ENCODE measurements at places on chromosomes 13 and 19.

DNA sequence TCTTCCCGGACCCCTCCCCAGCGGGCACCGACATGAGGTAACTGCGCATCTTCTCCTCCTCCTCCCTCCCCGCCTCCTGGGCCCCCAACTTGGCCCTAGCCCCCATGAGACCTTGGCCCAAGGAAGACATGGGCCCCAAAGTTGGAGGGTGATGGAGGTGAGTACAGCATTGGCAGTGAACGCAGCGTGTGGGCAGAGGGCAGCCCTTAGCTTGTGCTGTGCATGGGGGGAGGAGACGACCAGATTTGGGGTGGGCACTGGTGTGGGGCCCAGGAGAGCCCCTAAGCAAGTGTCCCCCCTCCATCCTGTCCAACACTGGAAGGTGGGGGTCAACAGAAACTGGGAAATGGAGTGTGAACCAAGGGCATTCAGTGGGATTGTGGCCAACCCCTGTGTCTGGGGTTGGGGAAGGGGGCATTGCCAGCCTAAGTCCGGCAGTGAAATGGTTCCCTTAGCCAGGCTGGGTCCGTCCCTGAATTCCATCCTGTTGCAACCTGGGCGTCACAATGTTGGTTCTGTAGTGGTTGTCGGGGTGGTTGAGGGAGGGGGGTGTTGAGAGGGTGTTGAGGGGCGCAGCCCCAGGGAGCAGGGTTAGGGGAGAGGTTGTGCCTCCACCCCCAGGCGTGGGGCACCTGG is 23.5 kb downstream of the NUMBL start:
- DNase-seq, result no peak

DNA sequence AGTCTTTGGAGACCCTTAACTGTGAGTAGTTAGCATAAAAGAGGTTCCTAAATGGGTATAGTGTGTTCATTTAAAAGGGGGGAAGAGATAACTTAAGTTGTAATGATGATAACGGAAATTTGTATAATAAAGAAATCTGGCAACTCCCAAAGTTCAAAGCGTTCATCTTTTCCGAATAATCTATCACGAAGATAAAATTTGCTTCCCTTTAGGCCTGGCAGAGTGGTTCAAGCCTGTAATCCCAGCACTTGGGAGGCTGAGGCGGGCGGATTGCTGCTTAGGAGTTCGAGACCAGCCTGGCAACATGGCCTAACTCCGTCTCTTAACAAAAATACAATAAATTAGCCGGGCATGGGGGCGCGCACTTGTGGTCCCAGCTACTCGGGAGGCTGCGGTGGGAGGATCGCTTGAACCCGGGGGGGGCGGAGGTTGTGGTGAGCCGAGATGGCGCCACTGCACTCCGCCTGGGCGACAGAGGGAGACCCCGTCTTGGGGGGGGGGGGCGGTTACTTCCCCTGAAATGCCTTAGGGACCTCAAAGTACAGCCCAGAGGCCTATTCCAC is 934 bp downstream of the N4BP2L2 start:
- no peak for DNase-seq

DNA sequence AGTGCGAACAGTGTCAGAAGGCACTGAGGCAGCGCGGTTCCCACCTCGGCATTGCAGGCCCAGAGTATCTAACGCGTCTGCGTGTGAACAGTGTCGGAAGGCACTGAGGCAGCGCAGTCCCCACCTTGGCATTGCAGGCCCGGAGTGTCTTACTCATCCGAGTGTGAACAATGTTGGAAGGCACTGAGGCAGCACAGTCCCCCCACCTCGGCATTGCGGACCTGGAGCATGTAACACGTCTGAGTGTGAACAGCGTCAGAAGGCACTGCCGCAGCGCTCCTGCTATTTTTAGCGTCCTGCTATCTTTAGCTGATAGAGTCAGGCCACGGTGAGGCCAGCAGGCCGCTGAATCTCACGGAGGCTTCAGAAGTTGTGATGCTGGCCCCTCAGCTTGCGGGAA is 39.6 kb downstream of the ATP11A start:
- no peak for DNase-seq

DNA sequence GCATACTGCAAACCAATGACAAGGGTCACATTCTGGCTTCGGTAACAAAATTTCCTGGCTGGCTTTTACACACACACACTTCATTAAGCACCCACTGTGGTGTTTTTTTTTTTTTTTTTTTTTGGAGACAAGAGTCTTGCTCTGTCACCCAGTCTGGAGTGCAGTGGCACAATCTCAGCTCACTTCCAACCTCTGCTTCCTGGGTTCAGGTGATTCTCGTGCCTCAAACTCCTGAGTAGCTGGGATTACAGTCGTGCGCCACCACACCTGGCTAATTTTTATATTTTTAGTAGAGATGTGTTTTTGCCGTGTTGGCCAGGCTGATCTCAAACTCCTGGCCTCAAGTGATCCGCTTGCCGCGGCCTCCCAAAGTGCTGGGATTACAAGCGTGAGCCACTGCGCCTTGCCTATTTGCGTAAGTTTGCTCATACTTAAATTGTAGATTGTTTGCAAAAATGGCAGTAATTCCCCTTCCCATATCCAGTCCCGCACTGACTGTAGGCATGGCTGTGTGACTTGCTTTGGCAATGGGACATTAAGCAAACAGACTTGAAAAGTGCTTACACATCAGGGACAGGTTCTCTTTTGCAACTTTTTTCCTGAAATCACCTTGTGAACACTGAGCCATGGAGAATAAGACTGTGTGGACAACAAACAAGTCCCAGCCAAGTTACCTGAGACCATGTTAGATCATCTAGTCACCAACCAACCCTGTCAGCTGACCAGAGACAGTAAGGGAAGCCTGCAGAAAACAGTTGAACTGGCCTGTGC is 42.1 kb upstream of the EBPL start:
- DNase-seq, result no peak

Data from NCI-H187 (cell line).